ENCODE measurements at places on chromosomes 6 and 20.

- no peak for DNase-seq
Measured at GRCh38 chr6:134533991-134534390, 216.1 kb upstream of the SGK1 start.

DNA sequence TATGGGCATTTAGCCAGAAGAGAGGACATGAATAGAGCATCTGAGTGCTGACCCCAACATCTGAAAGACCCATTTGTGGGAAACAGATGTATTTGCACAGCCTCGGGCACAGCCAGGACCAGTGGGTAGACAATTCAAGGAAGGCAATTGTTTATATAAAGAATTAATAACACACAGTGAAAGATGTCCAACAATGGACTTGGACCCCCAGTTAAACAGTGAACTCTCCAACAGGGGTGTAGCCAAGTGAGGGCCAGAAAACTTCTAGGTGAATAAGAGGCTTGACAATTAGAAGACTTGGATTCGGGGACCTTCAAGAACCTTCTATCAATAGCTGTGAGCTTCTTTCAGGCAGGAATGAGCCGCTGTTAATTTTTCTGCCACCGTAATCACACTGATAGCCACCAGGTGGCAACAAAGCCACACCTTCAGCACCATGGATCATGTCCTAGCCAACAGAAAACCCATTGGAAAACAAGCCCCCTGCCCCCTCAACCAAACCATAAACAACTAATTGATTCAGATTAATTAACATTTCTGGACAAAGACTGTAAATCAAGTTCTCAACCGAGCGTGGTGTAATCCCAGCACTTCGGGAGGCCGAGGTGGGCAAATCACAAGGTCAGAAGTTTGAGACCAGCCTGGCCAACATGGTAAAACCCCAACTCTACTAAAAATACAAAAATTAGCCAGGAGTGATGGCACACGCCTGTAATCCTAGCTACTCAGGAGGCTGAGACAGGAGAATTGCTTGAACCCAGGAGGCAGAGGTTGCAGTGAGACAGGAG lies 8.8 kb upstream of the SRSF6 start:
- peak; percentile 3 for DNase-seq

DNA sequence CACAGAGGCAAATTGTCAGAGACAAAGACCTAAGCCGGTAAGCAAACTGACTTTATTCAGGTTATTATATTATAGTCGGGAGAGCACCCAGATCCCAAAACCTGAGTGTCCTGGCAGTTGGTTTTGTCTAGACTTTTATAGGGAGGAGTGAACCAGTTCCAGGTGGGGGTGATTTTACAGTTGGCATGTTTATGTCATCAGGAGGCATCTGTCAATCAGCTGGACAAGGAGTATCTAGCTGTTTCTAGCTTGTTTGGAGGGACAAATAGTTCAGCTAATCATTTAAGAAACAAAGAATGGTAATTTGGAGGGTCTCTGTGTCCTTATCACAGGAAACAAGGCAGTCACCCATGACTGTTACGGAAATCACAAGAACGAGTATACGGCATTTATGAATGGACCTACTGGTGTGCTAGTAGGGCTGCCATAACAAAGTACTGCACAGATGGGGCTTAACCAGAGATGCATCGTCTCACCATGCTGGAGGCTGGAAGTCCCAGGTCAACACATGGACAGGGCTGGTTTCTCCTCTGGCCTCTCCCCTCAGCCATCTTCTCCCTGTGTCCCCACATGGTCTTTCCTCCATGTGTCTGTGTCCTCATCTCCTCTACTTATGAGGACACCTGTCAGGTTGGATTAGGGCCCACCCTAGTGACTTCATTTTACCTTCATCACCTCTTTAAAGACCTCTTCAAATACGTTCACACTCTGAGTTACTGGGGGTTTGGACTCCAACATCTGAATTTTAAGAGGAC lies 122.7 kb downstream of the LY86 start:
- DNase-seq: no peak

DNA sequence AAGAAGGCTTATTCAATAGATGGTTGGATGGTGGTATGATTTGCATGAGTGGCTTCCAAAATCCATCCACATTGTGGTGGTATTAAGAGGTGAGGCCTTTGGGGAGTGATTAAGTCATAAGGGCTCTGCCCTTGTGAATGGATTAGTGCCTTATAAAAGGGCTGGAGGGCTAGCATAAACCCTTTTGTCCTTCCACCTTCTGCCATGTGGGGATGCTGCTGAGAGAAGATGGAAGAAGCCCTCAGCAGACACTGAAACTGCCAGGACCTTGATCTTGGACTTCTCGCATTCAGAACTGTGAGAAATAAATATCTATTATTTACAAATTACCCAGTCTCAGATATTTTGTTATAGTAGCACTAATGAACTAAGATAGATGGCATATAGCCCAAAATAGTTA lies 27.8 kb upstream of the SRPK1 start:
- DNase-seq: no peak

GRCh38 chr6:127517693-127518092 lies 1.4 kb downstream of the MTCL3 start:
- no peak for DNase-seq

DNA sequence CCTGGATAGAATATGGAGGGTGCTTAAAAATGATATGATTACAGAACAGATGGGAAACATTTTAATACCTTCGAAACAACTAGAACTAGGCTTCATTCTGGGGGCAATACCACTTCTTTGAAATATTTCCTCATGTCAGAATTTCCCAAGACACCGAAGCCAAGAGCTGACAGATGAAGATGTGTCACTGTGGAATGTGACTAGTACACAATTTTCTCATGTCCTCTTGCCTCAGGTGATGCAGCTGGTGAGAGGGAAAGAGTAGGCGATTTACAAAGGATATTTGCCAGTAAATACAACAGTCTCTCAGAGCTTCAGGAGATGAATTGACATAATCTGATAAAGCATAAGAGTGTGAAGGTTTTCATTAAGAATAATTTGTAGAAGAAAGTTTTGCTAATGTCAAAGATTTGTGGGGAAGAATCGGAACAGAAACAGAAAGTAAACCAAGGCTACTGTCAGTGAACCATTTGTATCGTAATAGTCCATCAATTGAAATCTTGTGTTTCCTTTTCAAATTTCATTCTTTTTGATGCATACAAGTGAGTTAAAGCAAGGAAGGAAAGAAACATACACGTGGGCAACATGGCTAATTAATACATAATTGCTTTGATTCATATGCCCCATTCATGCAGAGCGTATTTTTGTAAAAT lies 164.7 kb upstream of the CCN2 start:
- no peak for DNase-seq

DNA sequence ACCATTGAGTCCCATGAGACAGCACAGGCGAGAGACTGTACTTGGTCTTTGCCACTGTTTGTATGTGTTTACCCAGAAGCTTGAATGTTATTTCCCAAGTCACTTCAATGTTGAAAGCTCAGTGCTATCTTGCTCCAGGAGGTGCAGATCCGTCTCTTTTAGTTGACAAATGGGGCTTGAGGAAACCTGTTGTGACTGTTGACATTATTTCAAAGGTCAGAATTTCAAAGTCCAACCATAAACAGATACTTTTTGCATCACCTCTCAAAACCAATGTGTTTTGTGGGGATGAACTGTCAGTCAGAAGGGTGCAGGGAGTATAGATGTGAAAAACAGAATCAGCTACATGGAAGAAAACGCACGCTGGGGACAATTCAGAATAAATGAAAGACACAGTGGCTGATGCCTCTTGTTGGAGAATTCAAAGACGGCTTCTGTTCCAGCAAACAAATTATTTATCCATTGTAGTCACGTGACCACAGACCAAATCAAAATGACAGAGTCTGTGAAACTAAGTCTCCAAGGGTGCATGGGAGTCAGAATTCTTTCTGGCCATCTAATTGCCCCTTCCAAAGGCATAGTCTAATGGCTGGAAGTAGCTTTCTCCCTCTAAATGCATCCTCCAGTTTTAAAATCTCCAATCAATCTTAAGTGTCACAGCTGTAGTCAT lies 83.7 kb downstream of the MYLK4 start:
- DNase-seq: no peak

- no peak for DNase-seq
Measured at GRCh38 chr6:159976686-159977254, 7.9 kb downstream of the IGF2R start.

DNA sequence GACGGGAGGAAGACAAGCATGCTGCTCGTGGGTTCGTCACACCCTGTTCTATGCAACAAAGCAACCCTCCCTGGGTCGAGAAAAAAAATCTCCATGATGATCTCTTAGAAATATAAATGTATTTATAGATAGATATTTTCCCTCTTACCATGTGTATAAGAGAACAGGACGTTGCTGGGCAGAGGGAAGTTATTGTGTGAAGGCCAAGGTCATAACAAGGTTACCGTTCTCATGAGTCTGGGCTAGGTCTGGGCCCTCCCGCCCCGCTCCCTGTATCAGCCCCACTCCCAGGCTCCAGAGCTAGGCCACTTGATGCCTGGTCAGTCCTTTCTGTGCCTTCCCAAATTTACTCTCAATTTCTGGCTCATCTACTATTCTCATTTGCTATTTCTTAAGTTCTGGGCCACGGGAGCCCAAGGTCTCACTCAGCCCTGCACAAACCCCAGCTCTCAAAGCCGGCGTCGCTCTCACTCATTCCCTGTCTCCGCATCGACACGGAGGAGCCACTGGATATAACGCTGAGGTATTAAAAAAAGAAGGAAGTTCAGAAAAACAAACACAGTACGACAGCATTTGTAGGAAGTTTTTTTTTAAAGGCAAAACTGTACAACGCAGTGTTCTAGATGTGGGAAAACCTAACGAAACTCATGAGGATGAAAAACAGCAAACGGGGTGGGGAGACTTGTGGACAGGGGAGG lies 96.8 kb downstream of the PSMG4 start:
- peak; percentile 29 for DNase-seq

- no peak for DNase-seq
Measured at GRCh38 chr6:53961679-53962370, 149.4 kb upstream of the MLIP start.

DNA sequence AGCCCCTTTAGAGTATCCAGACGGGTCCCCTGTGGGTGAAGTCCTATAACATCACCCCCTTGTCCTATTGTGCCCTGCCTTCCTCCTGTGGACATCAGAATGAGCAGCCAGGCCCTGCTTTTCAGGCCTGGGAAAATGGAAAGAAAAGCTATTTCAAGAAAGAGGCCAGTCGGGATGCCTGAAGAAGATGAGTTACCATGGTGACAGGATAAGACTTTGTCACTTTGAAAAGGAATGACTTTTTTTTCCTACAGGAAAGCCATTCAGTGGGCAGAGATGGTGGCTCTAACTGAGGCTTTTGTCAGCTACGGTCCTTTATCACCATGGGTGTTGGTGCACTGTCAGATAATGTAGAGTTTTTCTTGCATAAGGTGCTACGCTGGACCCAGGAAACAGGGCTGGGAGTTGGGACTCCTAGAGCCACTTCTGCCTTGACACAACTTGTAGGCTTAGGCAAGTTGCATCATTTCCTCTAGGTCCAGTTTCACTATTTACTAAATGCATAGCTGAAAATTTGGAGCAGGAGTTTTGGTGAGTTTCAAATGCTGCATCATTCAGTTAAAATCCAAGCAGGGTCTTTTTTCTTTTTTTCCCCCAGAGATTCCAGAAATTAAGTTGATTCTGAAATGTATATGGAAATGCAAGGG lies 293.6 kb upstream of the PRND start:
- DNase-seq: no peak

DNA sequence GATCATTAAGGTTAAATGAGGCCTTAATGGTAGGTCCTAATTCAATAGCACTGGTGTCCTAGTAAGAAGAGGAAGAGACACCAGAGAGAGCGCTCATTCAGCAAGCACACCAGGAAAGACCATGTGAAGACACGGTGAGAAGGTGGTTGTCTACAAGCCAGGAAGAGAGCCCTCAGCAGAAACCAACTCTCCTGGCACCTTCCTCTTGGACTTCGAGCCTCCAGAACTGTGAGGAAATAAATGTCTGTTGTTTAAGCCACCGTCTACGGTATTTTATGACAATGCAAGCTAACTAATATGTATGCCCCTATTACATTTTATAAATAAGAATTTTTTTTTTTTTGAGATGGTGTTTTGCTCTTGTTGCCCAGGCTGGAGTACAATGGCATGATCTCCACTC lies 59.3 kb downstream of the IL20RA start:
- DNase-seq: no peak

- DNase-seq: no peak
Measured at GRCh38 chr6:170286246-170286933, 4.5 kb downstream of the DLL1 start.

DNA sequence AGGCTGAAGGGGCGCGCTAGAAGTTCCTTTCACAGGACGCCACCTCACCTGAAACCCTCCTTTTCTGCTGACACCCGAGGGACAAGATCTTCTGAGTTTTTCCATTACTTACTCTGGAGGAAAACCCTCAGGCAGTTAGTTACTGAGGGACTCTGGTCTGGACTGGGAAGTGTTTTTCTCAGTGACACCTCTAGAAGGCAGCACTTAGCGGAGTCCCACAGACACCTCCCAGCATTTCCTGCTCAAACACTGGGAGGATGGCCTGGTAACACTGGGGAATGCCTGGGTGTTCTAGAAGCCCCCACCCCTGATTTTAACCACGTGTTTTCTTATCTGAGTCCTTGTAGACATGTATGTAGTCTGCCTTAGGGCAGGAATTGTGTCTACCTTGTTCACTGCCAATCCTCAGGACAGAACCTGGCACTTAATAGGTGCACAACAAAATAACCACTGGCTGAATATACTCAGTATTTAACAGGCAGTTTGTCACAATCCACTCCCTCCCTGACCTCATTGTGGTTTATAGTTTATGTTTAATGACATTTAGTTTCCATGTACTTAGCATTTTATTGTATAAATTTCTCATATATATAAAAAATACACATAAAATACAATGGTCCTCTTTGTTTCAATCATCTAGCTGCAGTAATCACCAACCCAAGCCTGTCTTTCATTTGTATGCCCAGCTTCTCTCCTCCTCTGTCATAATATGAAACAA lies 4.8 kb downstream of the GSTA3 start:
- DNase-seq: no peak

GRCh38 chr6:54096811-54097210 lies 14.4 kb upstream of the MLIP start:
- no peak for DNase-seq

- DNase-seq: peak; percentile 73
Measured at GRCh38 chr20:45426320-45427016, 10.5 kb downstream of the PIGT start.

DNA sequence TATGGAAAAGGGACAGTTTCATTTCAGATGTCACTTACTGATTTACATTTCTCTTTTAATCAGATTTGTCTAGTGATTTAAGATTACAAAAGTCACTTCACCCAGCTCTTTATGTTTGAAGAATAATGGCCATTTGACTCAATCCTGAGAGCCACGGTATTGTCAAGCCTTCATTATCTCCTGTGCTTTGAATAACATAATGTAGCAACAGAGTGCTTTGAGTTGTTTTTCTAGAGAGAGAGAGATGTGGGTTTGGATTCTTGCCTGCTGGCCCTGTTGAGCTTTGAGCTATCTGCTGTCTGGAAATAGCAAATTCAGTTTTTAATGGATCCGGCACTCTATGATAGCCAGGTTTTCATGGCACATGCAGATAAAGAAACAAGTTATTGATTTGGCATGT lies 478.4 kb upstream of the SOX4 start:
- DNase-seq: no peak

GRCh38 chr20:46681032-46681854 lies 8.0 kb downstream of the TP53RK start:
- peak; percentile 24 for DNase-seq

GRCh38 chr6:85404564-85405174 lies 45.2 kb upstream of the NT5E start:
- no peak for DNase-seq
